ENCODE measurements at places on chromosomes 3 and 15. TPM values are rescaled to one million over a fixed set of nuclear protein-coding genes. Genes with fewer than 3 reads are reported as not detected.
A peak's percentile ranks its signal among the peaks of the same experiment; 100 is the strongest.

The UPK1B gene
- total RNA-seq, result 2.9 TPM

The CCR8 gene
- not detected for total RNA-seq

The MESP2 gene
- 0.83 TPM for total RNA-seq

DNA sequence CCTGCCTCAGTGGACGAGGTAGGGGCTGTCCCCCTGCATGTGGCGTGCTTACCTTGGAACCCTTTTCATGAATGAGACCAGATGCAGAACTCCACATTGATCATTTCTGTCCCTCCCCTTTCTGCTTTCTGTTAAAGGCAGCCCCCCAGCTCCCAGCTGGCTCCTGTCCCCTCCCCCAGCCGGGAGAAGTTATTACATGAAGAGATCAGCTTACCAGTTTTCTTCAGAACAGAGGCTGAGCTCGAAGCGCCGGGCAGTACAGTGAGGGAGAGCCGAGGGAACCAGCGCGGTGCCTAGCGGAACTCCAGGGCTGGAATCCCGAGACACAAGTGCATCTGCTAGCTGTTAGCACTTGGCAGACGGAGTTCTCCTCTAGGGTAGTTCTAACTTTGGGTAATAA, 263.3 kb upstream of the NR2E3 start:
- DNase-seq, result peak; percentile 66
- peak overlapping the region; percentile 22 for H3K27ac ChIP-seq
- peak overlapping the region; percentile 32 for H3K4me3 ChIP-seq
- H3K36me3 ChIP-seq, result no peaks in the 10 kb centered on the region
- H3K4me1 ChIP-seq, result peaks cover 24% of the 10 kb centered on the region

GRCh38 chr15:65354835-65355172, 23.0 kb downstream of the IGDCC3 start:
- peak overlapping the region; percentile 45 for H3K27ac ChIP-seq
- no peaks in the 10 kb centered on the region for H3K27me3 ChIP-seq
- no peak overlapping the region for H3K4me3 ChIP-seq
- no peak for DNase-seq

DNA sequence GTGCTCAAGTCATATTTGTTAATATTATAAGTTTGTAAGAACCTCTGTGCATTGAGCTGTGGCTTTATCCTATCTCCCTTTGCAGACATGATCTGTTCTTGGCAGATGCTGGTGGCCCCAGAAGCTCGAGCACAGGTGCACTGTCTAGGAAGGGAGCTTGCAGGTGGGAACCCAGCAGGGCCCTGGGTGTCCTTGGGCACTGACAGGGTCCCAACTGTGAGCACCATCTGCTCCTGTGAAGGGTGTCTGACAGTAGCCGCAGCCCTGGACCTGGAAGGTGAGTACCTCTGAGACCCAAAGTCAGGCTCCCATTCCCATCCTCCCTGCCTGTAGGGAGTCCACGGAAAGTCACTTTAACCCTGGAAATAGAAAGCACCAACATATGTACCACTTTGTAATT, 2.4 kb upstream of the REC114 start:
- no peaks in the 10 kb centered on the region for H3K4me1 ChIP-seq
- no peak overlapping the region for H3K27ac ChIP-seq
- no peak overlapping the region for H3K4me3 ChIP-seq
- no peaks in the 10 kb centered on the region for H3K36me3 ChIP-seq

DNA sequence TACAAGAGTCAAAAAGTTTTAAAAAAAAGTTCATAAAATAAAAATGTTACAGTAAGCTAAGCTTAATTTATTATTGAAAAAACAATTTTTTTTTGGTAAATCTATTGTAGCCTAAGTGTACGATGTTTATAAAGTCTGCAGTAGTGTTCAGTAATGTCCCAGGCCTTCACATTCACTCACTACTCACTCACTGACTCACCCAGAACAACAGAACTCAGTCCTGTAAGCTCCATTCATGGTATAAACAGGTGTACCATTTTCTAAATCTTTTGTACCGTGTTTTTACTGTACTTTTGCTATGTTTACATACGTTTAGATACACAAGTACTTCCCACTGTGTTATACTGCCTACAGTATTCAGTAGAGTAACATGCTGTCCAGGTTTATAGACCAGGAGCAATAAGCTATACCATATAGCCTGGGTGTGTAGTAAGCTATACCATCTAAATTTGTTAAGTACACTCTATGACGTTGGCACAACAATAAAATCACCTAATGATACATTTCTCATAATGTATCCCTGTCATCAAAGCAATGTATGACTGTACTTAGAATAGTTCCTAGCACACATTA, 41.2 kb upstream of the ZDHHC23 start:
- H3K4me3 ChIP-seq, result no peak overlapping the region
- H3K27me3 ChIP-seq, result no peaks in the 10 kb centered on the region
- no peaks in the 10 kb centered on the region for H3K36me3 ChIP-seq
- DNase-seq, result no peak
- H3K4me1 ChIP-seq, result no peaks in the 10 kb centered on the region
- H3K27ac ChIP-seq, result no peak overlapping the region

- no peak overlapping the region for H3K4me3 ChIP-seq
- no peak for DNase-seq
- H3K4me1 ChIP-seq, result no peaks in the 10 kb centered on the region
- H3K27me3 ChIP-seq, result no peaks in the 10 kb centered on the region
- H3K27ac ChIP-seq, result no peak overlapping the region
Measured at GRCh38 chr3:130687327-130687726, 59.3 kb downstream of the PIK3R4 start.

DNA sequence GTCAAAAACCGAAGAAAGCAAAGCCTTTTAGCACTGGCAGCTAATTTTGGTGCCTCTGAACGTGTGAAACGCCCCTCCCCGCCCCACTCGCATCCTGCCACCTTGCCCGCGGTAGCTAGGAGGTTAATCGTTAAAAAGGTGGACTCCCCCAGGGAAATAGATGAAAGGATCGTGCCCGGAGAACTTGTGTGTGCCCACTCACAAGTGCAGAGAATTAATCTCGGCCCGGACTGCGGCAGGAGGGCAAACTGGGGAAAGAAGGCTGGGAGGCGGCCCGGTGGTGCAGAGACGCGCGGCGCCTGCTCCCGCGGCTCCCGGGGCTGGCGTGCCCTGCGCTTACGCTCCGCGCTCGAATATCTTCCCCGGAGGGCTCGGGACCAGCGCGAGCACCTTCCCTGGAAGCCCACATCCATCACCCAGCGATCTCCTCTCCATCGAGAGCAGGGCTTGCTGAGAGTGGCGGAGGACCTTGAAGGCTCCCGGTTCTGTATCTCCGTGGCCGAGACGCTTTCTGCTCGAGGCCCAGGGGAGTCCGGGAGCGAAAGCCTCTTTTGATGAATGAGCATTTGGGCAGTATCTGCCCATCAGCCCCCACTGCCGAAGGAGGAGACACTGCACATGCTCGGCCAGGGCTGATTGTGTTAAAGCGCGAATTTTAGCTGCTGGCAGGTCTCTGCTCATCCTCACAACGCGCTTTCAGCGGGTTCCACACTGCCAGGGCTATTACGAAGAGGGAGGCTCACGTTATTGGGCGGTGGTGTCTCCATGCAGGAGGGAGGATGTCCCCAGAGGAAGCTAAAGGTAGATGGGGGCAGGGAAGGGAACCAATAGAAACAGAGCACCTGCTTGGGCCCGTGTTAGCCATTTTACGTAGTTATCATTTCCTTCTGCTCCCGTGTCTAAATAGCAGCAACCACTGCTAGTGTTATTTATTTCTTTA, 1.3 kb upstream of the SPTSSB start:
- no peaks in the 10 kb centered on the region for H3K36me3 ChIP-seq
- peaks cover 20% of the 10 kb centered on the region for H3K4me1 ChIP-seq
- peak overlapping the region; percentile 60 for H3K4me3 ChIP-seq
- H3K27ac ChIP-seq, result peak overlapping the region; percentile 35
- peak; percentile 43 for DNase-seq
- peaks cover 3% of the 10 kb centered on the region for H3K27me3 ChIP-seq

GRCh38 chr3:108677811-108678210, 79.4 kb downstream of the RETNLB start:
- H3K27ac ChIP-seq, result no peak overlapping the region
- H3K27me3 ChIP-seq, result no peaks in the 10 kb centered on the region
- no peaks in the 10 kb centered on the region for H3K36me3 ChIP-seq
- no peak for DNase-seq

DNA sequence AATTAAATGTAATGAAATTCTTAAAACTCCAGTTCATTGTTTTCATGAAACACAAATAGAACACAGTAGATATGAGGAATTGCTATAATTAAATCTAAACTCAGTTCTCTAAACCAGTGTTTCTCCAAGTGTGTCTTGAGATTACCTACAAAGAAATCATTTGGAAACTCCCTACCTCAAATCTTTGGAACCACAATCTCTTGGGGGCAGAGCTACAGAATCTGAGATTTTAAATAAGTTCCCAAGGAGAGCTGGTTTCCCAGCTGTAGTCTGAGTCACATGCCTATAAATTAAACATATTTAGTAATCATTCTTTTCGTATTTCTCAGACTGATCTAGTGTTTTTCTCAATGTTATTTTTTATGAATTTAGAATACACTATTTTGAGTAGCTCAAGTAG, 17.0 kb upstream of the ACTC1 start:
- no peak for DNase-seq
- no peaks in the 10 kb centered on the region for H3K36me3 ChIP-seq
- no peak overlapping the region for H3K4me3 ChIP-seq
- H3K4me1 ChIP-seq, result no peaks in the 10 kb centered on the region
- no peaks in the 10 kb centered on the region for H3K27me3 ChIP-seq

DNA sequence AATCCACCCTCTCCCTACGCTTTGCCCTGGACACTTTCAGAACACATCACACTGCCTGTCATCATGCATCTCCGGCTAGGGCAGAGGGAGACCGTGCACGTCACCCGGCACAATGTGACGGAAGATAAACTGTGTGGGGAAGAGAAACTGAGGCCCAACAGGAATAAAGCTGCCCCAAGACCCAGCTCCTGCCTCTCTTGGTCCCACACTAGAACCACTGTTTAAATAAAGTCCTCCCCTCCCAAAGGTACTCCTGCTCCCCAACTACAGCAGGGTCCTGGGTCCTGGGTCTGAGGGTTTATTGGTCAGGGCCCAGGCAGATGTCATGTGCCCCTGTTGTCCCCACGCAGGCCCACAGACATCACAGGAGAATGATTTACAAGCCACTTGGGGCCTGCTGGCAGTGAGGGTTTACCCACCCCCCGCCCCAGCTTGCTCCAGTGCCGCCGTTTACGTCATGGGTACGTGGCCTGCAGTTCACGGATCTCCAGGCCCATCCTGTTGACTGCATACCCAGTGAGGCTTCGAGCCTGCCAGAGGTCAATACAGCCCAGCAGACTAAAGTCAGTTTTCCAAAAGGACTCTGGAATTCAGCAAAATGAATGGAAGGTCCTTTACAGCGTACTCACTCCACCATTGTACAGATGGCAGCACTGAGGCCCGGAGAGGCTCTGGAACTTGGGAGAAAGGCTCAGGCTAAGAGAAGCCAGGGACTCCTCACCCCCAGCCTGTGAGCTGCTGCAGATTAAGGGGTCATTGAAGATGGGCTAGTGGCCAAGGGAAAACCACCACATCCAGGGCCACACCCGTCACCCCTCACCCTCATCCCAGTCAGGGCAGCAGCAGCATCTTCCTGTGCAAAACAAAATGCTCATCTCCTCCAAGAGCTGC, 23.2 kb downstream of the ALS2CL start:
- peaks cover 9% of the 10 kb centered on the region for H3K4me1 ChIP-seq
- no peak for DNase-seq
- H3K27me3 ChIP-seq, result no peaks in the 10 kb centered on the region
- H3K27ac ChIP-seq, result no peak overlapping the region
- no peaks in the 10 kb centered on the region for H3K36me3 ChIP-seq

- H3K4me1 ChIP-seq, result peaks cover 7% of the 10 kb centered on the region
- no peaks in the 10 kb centered on the region for H3K27me3 ChIP-seq
- H3K27ac ChIP-seq, result no peak overlapping the region
- no peak for DNase-seq
- peaks cover 34% of the 10 kb centered on the region for H3K36me3 ChIP-seq
- no peak overlapping the region for H3K4me3 ChIP-seq
Measured at GRCh38 chr3:133753779-133754164, 7.6 kb downstream of the TF start.

- H3K27ac ChIP-seq, result no peak overlapping the region
- H3K27me3 ChIP-seq, result no peaks in the 10 kb centered on the region
- no peaks in the 10 kb centered on the region for H3K36me3 ChIP-seq
- H3K4me1 ChIP-seq, result peaks cover 3% of the 10 kb centered on the region
Measured at GRCh38 chr3:149470381-149470780, 4.1 kb upstream of the TM4SF4 start.

DNA sequence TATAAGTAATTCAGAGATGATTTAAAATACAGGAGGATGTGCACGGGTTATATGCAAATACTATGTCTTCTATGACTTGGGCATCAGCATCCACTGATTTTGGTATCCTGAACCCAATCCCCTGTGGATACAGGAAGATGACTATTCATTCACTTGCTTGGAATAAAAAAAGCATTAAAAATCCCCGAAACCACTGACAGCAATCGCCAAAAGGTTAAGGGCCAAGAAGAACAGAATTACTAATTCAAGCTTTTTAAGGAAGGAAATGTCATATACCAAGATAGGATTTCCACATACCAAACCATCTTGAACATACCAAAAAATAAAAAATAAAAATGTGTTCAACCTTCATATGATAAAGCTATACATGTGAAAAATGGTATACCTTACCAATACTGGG, 93.7 kb downstream of the DLG1 start:
- no peaks in the 10 kb centered on the region for H3K4me1 ChIP-seq
- no peak overlapping the region for H3K27ac ChIP-seq
- no peaks in the 10 kb centered on the region for H3K27me3 ChIP-seq
- DNase-seq, result no peak
- no peaks in the 10 kb centered on the region for H3K36me3 ChIP-seq

Data from spinal cord (tissue), 10 donors.